ENCODE measurements at places on chromosomes 1 and 21.

DNA sequence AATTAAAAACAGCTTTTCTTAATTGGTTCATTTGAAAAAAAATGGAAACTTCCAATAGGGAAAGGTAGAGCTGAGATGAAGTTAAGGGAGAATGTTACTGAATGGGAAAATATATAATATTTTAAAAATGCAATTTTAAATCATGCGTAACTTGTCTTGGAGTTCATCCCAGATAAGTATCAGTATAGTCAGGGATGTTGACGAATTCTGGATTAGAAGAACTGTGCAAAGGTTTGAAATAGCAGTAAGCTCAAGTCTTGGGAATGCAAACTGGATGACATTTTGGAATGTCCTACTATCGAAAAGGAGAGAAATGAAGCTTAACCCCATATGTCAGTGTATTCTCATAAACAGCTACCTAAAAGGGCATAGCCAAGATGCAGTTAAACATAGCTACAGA is 4.0 kb upstream of the ST6GALNAC3 start:
- DNase-seq = no peak

GRCh38 chr1:211715971-211716370 is 40.5 kb upstream of the NEK2 start:
- DNase-seq = no peak

DNA sequence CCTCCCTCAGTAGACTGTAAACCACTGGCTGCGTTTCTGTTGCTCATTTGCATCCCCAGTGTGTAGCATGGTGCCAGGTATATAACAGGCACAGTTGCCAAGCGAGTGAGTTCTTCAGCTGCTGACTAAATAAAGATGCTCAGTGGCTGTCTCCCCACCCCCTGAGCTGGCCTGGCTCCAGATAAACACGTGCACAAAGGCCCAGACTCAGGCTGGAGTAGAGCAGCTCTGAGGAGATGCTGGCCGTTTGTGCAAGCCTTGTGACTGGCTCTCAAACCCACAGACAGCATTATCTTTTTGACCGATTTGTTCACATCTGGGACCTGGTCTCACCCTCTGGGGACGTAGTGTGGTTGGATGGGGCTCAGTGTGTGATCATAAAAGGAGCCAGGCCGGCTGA is 7.1 kb downstream of the CHRNB2 start:
- DNase-seq = no peak

GRCh38 chr1:18560692-18561091 is 70.0 kb upstream of the PAX7 start:
- no peak for DNase-seq

- DNase-seq = no peak
Measured at GRCh38 chr21:42384989-42385388, 10.9 kb downstream of the TMPRSS3 start.

GRCh38 chr1:48697066-48697707 is 79.5 kb downstream of the BEND5 start:
- peak; percentile 53 for DNase-seq

- DNase-seq = no peak
Measured at GRCh38 chr21:45824546-45825215, 156.9 kb upstream of the COL6A1 start.

- DNase-seq = no peak
Measured at GRCh38 chr1:18077657-18078215, 29.9 kb upstream of the IGSF21 start.

- DNase-seq = no peak
Measured at GRCh38 chr1:115168026-115168425, 78.7 kb upstream of the TSPAN2 start.

GRCh38 chr1:246318622-246319021 is 188.5 kb downstream of the SMYD3 start:
- DNase-seq = no peak

GRCh38 chr1:236893626-236894545 is 98.8 kb downstream of the MTR start:
- DNase-seq = no peak

DNA sequence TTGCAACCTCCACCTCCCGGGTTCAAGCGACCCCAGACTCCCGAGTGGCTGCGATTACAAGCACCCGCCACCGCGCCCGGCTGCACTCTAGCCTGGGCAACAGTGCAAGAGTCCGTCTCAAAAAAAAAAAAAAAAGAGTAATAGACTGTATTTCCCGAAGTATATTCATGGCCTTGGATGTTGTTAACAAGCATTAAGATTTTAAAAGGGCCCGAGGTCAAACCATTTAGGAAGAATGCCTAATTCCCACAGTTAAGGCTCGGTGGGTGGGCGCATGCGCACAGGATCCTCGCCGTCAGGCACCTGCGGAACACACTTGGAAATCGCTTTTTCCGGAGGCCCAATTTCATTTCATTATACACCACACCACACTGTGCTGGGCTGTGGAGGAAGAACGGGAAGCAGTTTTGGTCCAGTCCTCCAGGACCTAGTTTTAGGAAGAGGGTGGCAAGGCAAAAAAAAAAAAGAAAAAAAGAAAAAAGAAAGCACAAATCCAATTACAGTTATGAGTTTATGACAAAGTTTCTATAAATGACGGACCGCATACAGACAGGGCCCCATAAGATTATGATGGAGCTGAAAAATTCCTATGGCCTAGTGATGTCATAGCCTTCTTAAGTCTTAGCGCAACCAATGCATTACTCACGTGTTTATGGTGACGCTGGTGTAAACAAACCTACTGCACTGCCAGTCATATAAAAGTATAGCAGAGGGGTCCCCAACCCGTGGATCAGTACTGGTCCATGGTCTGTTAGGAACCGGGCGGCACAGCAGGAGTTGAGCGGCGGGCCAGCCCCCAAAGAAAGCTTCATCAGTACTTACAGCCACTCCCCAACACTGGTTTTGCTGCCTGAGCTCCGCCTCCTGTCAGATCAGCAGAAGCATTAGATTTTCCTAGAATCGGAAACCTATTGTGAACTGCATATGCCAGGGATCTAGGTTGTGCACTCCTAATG is 38.2 kb downstream of the H3-3A start:
- peak; percentile 28 for DNase-seq

DNA sequence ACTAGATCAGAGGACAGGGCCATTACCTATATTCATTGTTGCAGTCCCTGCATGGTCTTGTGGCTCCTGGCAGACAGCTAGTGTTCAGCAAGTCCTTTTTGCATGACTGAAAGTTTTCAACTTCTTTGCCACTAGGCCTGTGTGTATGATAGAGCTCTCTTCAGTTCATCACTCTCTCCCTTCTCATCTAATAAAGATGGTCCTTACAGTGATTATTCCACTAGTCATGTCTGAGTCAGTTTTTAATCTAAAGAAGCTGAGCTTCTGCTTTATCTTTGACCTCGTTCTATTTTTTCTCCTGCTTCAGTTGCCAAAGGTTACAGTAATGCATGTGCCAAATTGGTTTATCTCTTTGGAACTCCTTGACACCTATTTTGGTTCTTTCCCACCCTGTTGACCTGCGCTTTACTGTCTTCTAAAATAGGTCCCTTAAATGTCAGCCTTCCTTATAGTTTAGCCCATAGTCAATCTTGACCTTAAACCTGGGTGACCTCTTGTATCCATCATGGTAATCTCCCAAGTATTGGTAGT is 6.4 kb downstream of the CXADR start:
- DNase-seq = no peak

DNA sequence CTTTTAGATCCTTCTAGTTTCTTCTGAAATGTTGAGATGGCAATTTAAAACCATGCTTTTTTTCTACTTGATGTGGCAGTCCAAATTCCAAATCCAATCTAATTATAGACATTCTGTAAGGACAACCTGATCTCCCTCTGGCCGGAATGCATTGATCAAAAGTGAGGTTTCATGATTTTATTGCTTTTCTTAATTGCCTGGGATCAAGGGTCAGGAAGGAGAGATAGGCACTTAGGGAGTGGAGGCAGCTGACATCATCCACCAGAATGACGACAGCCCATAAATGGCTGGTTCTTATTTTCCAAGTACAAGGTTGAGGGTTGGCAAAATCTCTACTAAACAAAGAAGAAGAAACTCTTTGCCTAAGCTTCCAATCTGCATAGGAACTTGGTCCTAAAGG is 46.4 kb upstream of the SCCPDH start:
- no peak for DNase-seq

DNA sequence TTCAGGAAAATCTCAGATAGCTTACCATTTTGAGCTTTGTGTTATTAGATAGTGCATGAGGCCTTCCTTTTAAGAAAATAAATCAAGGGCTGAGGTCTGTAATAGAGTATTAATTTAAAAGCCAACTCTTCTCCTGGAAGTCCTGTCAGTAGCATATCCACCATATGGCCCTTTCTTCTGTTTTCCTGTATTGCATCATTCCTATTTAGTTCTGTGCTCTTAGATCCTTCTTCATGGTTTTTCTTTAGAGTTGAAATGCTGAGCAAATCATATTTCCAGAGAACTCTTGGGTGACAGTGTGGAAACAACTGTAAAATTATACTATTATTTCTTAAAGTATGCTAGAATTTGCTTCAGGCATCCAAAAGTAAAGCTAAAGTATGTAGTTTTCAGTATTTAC is 91.7 kb downstream of the TTC3 start:
- no peak for DNase-seq

- no peak for DNase-seq
Measured at GRCh38 chr21:39504230-39504629, 52.5 kb downstream of the SH3BGR start.

GRCh38 chr1:107545056-107545577 is 404.3 kb downstream of the NTNG1 start:
- DNase-seq = no peak

DNA sequence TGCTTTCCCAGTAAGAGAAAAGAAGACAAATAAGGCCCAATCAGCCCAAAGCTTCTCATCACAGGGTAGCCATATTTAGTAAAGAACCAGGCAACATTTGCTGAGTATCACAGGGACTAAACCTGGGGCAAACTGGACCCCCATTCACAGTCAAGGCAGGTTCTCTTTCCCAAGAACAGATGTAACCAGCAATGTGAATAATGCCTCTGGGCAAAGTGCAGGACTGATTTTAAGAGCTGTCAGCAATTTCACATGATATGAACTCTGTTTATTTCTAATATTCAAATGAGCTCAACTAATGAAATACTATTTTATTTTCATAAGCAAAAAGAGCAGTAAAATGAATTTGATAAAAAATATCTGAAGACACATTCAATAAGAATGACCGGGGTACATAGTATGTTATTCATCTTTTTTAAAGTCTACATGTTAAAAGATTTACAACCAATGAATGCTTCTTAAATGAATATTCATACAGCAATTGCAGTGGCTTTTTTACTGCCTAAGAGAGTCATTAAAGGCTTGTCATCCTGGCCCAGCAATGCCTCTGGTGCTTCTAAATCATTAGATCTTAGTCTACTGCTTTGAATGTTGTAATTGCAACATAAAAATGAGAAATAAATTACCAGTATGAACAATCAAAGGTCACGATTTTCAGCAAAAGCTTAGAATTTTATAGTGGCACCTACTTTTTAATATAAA is 308.8 kb downstream of the SMYD3 start:
- no peak for DNase-seq

DNA sequence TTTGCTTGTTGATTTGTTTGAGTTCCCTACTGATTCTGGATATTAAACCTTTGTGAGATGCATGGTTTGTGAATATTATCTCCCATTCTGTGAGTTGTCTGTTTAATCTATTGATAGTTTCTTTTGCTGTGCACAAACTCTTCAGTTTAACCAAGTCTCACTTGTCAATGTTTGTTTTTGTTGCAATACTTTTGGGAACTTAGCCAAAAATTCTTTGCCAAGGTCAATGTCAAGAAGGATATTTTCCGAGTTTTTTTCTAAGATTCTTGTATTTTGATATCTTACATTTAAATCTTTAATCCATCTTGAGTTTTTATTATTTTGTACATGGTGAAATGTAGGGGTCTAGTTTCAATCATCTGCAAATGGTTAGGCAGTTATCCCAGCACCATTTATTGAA is 1230.7 kb upstream of the NCAM2 start:
- DNase-seq = no peak
